ENCODE measurements at places on chromosomes 5 and 9.

- no peak for DNase-seq
Observed at GRCh38 chr9:27303219-27303618, 6.3 kb upstream of the EQTN start.

DNA sequence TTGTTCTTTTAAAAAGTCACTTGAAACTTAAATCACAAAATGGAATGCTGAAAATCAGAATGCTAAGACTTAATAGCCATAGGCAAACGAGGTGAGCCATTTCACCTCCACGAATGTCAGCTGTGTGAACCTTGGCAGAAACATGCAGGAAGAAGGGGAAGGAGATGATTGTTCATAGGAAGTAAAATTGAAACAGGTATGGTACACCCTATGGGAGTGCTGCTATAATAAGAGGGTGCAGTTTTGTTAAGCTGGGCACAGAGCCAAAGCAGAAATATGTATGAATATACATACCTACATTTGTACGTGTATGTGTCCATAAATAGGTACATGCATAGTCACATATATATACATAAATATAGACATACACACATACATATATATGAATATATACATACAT, 51.0 kb upstream of the SPINK5 start:
- DNase-seq: no peak

- DNase-seq: no peak
Observed at GRCh38 chr5:172502410-172502809, 48.1 kb upstream of the SH3PXD2B start.

- DNase-seq: no peak
Observed at GRCh38 chr5:111975133-111975532, 218.1 kb upstream of the NREP start.

- no peak for DNase-seq
Observed at GRCh38 chr5:90055831-90056328, 353.7 kb downstream of the CETN3 start.

DNA sequence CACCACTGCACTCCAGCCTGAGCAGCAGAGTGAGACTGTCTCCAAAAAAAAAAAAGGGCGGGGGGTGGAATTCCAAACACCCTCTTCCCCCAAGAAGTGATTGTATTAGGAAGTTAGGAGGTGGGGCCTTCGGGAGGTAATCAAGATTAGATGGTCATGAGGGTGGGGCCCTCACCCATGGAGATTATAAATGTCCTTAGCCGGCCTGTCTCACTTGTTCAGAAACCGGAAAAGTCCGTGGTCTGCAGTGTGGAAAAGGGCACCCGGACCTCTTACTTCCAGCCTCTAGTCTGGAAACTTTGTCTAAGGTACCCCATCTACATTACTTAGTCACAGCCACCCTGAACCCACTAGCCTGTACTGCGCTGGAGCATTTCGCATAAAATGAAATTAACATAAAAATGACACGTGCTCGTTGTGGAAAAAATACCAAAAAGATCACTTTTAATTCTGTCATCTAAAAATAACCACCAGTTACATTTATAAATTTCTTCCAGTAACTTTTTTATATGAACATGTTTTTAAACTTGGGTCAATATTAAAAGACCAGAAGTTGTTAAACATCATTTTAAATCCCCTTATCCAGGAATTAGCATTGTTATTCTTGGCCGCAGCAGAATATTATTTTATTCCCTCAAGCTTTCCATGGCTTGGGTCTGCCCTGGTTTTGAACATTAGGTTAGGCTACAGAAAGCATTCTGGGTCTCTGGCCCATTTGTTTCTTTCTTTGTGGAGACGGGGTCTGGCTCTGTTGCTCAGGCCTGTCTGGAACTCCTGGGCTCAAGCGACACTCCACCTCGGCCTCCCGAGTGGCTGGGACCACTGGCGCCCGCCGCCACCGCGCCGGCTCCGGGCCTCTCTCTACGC, 1.2 kb upstream of the CKS2 start:
- DNase-seq: no peak

DNA sequence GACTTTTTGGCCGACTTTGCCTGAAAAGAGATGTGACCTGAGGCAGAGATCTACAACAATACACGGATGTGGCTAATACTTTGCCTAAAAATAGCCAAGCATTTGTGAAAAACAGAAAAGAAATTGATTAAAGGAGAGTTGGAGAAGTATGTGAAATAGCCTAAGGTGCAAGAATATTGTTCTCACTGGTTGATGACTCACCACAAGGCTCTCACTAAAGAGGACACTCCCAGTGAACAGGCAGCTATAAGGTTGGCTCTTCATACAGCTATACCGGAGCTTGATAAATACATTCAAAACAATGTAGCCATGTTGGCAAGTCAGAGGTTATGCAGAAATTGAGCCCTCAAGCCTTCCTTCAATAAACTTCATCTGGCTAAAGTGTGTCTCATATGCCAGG, 317.2 kb upstream of the GRAMD2B start:
- no peak for DNase-seq

- no peak for DNase-seq
Observed at GRCh38 chr9:109328978-109329637, 8.2 kb upstream of the EPB41L4B start.

GRCh38 chr9:119052339-119053030, 316.8 kb downstream of the BRINP1 start:
- DNase-seq: no peak

DNA sequence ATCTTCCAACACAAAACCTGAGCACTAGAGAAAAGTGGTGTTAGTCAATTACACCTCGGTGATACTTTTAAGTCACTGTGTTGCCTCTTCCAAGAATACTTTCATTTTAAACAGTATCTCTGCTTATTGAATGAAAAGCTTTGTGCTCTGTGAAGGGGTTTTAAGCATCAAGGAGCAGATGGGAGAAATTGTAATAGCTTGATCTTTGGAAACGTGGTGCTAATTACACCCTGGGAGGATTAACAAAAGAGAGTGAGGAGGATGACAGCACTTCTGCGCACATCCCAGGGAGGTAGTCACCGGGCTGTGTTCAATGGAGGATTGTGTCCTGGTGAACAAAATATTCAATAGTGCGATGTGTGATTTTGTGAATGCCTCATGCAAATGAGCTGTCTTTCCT, 477.4 kb upstream of the ADAMTS16 start:
- DNase-seq: no peak

DNA sequence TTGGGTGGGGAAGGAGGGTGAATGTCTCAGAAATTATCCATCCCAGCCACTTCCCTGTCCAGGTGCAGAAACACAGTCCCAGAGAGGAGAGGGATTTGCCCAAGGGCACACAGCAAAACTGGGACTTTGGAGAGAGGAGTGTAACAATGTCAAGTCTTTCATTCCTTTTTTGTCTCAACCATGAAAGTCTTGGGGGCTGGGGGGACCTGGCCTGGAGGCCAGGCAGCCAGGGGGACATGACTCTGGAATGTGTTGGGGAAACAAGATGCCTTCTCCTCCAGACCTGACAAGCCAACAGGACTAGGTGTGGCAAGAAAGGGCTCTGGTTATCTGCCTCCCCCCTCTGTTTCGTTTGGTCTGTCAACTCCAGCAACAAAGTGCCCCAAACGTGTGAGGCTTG, 13.9 kb upstream of the HAND1 start:
- no peak for DNase-seq

DNA sequence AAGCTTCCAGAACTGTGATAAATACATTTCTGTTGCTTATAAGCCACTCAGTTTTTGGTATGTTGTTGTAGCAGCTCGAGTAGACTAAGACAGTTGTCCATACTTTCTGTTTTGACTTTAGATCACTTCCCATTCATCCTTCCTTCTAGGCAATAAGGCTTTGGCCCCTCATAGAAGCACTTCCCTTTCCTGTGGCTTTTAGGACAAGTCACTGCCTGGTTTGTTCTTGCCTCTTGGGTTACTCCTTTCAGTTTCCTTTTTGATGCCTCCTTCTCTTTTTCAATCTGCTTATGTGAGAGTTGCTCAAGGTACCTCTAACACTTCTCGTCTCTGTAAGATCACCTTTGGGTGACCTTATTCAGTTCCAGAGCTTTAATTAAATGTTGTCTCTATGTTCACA, 72.4 kb upstream of the NTRK2 start:
- no peak for DNase-seq

- DNase-seq: no peak
Observed at GRCh38 chr5:66230551-66230950, 86.5 kb downstream of the SREK1 start.
